ENCODE measurements at places on chromosomes 4 and X.
A peak's percentile ranks its signal among the peaks of the same experiment; 100 is the strongest.

GRCh38 chr4:130812117-130812765 lies 1716.3 kb downstream of the C4orf33 start:
- DNase-seq, result no peak

DNA sequence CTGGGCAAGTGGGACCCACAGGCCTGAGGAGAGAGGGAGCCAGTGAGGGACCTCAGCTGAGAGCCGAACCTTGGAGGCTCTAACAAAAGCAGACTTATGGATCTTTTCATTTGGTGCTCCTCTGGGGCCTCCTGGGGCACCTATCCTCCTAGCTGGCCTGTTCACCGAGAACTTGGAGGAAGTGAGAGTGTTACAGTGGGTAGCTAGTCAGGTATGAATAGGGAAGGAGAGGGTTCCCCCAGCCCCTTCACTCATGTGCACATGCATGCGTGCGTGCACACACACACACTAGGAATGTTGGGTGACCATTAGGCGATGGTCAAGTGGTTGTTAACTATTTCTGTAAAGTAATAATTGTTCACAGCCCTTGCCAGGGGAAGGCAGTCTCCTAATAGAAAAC lies 18.6 kb upstream of the TMEM185A start:
- no peak for DNase-seq

DNA sequence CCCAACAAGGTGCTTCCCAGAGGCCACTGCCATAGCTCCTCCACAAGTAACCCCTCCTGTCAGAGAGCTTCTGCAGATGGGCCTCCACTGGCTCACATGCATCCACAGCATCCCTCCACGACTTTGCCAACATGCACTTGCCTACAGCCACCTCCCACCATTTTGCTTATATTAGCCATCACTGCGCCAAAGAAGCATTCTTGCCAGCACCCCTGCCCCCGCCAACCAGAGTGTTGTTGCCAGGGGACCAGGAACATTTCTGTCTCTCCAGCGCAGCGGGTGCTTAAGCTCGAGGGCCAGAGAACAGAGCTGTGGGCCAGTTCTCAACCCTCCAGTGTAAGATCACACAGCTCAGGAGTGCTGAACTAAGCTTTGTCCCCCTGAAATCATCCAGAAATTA lies 517.6 kb downstream of the PABPC4L start:
- no peak for DNase-seq

- DNase-seq, result peak; percentile 26
These were observed 154.5 kb upstream of the SLC4A4 start for GRCh38 chr4:71184195-71184781.

- peak; percentile 21 for DNase-seq
These were observed 1.1 kb downstream of the TMEM131L start for GRCh38 chr4:153466949-153467896.

DNA sequence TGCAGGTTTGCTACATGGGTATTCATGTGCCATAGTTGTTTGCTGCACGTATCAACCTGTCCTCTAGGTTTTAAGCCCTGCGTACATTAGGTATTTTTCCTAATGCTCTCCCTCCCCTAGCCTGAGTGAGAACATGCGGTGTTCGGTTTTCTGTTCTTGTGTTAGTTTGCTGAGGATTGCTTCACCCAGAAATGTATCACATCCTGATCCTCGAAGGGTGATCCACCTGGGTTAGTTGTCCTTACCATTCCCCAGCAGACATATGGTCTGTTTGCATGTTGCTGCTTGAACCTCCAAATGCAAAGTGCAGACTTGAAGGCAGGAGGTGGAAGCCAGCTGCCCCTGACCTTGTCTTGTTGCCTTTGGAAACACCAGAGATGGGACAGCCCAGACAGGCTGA lies 161.5 kb upstream of the WDR1 start:
- no peak for DNase-seq

- DNase-seq, result no peak
These were observed 1513.0 kb downstream of the STIM2 start for GRCh38 chr4:28373601-28374000.

GRCh38 chrX:153734871-153735270 lies 10.2 kb downstream of the ABCD1 start:
- no peak for DNase-seq

DNA sequence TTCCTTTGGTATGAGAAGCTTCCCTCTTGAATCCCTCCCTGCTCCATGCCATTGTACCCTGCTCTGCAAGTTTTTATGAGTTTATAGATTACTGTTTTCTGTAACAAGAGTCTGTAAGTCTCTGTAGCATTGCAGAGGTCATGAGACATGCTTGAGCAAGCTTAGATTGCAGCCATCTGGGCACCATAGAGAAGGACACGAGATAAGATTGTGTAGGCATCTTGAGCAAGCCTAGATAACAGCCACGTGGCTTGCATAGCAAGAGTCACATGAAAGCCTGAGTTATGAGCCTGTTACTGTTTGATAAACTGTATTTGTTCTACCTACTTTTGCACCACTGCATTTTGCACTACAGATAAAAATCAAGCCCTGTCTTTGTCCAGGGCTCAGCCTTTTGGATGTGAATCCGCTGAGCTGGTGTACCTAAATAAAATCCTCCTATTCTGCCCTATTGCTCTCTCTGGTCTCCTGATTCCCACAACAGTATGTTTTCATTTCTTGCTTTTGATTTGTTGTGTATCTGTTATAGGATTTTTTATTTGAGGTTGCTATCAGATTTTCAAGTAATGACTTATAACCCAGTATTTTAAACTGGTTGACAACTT lies 127.4 kb upstream of the ANKRD50 start:
- DNase-seq, result no peak

- DNase-seq, result peak; percentile 62
These were observed 1.1 kb downstream of the HCFC1 start for GRCh38 chrX:153970357-153971123.

- no peak for DNase-seq
These were observed at the start of gene PALLD for GRCh38 chr4:168496834-168497233. TSS of gene PALLD (plus strand) at chr4:168497052.

DNA sequence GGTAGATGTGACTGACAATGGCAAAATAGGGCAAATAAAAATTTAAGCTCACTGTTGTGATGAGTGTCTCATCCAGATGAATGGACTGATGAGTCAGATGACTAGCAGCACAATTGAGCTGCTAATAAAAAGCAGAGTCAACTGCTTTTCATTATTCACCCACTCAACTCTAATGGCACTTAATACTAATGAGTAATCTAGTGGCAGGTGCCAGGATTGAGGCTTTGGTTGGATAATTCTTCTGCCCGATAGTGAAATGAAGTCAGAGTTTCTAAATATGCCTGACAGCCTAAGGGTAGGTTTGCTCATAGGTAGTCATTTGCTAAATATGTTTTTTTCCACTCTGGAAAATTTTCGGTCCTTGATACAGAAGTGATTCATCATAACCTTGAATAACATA lies 10.4 kb downstream of the OGT start:
- DNase-seq, result no peak

- no peak for DNase-seq
These were observed 43.3 kb downstream of the RPS3A start for GRCh38 chr4:151142758-151143157.

GRCh38 chr4:125459531-125459930 lies 144.8 kb downstream of the FAT4 start:
- DNase-seq, result no peak

DNA sequence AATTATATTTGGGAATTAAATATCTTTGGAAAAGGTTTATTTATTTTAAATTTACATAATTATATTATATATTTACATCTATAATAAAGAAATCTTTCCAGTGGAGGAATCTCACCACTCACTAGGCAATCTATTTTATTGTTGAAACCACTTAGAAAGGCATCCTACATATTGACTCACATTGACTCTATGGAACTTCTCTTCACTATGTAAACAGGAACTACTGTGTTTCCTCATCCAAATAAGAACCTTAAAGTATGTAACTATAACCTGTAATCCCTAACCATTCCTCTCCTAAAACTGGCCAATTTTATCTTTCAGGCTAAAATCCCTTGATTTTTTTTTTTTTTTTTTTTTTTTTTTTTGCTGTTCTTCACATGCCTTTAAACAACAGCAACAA lies 268.7 kb downstream of the MAPK10 start:
- DNase-seq, result no peak

DNA sequence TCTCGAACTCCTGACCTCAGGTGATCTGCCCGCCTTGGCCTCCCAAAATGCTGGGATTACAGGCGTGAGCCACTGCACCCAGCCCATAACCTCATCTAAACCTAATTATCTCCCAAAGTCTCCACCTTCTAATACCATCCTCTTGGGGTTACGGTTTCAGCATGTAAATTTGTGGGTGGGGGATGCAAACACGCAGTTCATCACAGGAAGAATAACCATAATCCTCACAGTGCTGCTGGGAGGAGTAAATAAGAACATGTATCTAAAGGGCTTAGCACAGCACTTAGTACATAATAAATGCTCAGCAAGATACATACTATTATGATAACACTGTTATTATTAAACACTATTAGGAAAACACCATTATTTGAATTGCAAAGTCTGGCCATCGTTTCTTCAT lies 116.4 kb downstream of the CORIN start:
- no peak for DNase-seq

GRCh38 chrX:98717970-98718369 lies 1692.1 kb downstream of the PCDH19 start:
- DNase-seq, result no peak

GRCh38 chr4:184801781-184802696 lies 23.7 kb downstream of the ACSL1 start:
- no peak for DNase-seq

DNA sequence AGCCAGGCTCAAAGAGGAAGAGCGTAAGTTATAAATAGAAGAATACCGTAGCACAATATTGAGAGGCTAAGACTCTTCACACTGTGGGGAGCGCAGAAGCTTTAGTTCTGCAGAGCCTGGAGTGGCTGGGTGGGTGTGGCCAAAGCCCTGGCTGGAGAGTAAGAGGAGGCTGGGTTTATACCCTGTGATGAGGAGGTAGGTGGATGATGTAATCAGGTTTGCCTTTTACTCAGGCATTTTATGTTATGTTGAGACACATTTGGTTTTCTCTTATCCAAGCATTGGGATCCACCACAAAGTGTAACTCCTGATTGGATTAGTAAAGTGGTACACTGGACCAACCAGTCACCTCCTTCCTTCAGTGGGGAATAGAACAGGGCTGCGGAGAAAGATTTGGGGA lies 13.9 kb downstream of the CDS1 start:
- no peak for DNase-seq

DNA sequence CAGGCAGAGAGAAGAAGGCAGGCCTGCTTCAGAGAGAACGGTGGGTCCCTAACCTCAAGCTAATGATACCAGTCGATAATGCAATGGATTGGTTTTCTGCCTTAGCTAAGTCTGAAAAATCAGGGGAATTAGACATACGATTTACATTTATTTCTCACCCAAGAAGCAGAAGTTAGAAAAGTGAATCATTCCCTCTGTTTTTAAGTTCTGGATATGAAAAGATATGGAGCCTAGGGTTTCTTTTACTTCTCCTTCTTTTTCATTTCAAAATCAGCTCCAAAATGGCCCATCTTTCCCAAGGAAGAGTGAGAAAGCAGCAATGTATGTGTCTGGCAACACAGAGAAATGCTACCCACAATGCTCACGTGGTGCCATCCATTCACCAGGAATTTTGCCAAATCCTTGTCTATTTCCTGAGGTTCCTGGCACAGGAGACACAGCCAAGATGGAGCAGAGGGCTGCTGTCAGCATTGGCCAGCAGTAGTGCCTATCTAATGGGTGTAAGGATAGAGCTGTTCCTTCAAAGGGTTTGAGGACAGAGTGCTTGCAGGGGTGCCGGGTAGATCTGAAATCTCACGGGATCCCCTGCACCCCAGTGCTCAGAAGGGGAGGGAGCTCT lies 231.5 kb downstream of the MAML3 start:
- no peak for DNase-seq

GRCh38 chrX:12955882-12956703 lies 18.8 kb upstream of the TMSB4X start:
- DNase-seq, result no peak

DNA sequence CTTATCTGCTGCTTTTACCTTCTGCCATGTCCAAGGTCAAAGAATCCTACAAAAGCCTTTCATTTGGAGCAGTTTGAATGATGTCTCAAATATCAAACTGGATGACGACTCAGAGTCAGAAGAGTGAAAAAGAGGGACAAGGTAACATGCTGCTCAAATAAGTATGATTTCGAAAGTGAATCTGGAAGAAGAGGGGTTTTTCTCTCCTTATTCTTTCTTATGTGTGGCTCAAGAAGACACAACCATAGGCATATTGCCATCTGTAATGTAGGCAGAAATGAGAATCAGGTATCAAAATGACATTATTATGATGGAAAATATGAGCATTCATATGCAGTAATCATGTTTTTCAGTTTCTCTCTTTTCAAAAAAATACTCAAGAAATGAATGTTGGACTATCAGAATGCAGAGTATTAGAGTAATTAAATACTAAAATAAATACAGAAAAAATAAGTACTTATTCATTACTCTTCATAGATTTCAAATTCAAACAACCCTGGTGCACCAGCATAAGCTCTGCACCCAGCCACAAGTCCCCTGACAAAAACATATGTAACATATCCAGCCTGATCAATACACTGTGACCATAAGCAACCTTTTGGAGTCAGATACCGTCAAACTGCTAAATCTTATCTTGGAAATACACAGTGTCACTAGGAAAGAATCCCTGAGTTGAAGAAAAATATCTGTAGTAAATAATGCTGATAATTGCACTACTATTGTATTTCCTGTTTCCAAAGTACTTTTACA lies 468.6 kb downstream of the INPP4B start:
- no peak for DNase-seq

DNA sequence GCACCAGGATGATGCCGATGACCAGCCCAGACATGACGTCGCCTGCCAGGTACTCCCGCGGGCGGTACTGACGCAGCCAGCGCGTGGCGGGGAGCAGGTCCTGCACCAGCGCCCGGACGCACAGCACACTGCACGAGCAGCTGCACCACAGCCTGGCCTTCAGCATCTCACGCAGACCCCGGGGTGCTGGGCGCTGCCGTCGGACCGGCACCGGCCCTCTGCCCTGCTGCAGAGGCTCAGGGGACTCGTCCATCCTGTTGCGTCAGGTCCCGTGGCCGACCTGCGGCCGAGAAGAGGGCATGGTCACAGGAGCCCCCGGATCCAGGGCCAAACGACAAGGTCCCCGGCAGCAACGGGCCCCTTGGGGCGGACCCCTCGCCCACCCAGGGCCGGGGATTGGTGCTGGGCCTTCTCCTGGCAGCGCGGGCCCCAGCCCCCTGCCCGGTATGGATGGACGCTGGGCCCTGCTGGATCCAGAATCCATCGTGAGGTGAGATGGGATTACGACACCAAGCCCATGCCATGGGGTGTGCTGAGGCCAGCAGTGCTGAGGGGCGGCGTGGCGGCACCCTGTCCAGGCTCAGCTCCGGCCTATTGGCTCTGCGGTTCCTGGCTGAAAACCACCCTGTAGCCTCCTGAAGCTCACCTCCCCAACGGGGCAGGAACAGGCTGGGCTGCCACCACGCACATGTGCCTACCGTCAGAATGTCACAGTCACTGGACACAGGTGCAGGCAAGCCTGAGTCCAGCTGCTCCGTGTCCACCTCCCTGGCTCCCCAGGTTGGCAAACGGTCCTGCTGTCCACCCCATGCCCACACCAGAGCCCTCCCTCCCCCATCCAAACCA lies 1.5 kb downstream of the SLC26A1 start:
- DNase-seq, result no peak

DNA sequence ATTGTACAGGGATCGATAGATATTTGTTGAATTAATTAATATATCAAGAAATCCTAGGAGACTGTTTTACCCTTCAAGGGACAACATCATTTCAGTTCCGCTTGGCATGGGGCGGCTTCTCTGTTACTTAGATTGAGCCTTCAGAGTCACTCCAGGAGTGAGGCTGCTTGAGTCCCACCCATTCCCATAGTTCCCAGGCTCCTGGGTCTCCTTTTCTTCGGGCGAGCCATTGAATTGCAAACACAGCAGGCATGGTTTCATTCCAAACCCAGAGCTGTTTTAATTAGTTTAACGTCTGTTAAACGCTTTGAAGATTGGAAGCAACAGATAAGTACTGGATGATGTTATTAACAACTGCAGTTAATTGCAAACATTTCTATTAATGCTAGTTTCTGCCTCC lies 571 bp upstream of the EDA start:
- no peak for DNase-seq

Data from SK-N-DZ (cell line).